ENCODE measurements at places on chromosomes 1 and 21.

- DNase-seq: no peak
Measured at GRCh38 chr1:21337454-21337927, 47.2 kb upstream of the ECE1 start.

- no peak for DNase-seq
Measured at GRCh38 chr1:13663969-13664368, 36.0 kb upstream of the PRDM2 start.

DNA sequence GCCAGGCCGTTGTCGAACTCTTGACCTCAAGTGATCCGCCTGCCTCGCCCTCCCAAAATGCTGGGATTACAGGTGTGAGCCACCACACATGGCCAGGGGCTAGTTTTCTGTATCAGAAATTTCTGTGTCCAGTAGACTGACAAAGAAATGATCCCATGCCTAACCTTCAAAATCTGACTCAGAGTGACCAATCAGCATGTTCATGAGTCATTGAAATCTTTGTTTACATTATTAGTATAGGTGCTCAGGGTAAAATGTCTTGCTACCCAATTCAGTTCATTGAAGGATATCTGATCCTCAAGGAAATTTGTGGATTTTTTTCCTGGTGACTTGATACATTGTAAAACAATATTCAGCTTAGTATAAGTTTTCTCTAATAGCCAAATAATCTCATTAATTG lies 11.0 kb upstream of the LDLRAD2 start:
- no peak for DNase-seq

DNA sequence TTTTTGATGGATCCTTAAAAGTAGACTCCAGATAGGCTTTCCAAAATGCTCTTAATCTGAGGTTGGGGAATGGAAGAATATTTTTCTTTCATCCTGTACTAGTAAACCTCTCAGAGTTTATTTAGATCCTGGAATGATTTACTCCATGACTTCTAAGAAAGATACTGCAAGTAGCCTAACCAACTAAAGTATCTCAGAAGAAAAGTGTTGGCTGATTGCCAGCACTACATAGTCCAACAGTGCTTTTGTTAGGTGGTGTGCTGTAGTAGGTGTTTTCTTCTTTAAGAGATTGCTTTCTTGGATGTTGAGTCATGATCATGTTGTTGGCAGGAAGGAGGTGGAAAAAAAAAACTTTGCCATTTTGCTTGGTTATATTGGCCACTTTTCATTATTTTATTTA lies 119.8 kb downstream of the OSBPL9 start:
- no peak for DNase-seq

DNA sequence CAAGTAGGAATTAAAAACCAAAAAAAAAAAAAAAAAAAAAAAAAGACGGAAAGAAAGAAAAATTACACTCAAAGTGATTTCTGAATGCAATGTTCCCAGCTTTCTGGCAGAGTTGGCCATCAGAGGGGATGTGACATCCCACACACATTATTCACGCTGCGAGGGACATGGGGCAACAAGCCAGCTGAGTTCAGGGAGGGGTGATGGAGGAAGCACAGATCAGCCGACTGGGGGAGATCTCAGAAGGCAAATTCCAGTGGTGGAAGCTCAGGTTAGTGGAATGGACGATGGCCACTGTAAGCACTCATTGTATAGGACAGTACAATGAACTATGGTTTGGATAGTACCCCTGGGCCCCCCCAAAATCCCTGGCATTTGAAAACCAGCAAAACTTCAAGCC lies 311.9 kb downstream of the PCP4 start:
- DNase-seq: no peak

DNA sequence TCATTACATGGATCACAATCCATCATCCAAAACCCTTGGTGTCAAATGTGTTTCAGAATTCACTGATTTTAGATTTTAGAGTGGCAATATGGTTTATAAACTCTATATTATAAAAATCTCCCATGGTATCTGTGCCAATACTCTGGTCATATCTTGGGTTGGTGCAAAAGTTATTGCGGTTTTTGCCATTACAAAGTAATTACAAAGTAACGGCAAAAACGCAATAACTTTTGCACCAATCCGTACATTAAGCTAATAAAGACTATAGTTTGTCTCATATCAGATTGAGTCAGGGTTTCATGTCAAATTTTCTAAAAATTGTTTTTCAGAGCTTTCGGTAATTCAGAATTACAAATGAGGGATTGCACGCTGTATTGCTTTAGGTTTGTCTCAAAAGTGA lies 23.4 kb upstream of the NTMT2 start:
- DNase-seq: no peak

GRCh38 chr1:24914226-24915069 lies 15.6 kb downstream of the RUNX3 start:
- DNase-seq: no peak

DNA sequence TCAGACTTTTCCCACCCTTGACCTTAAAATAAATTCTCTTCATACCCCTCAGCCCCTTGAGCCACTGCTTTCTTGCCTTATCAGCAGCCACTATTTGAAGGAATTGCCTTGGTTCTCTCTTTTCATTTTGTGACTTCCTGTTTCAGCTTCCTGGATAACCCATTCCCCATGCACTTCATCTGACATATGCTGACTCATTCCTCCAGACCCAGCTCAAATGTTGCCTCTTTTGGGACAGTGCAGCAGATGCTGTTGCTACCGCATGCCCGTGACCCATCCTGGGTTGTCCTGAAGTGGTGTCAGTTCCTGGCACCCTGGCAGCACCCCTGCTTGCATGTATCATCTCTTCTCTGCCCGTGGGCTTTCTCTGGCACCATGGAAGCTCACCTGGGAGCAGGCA lies 496.1 kb downstream of the PTPRU start:
- no peak for DNase-seq

GRCh38 chr1:23356471-23357137 lies 12.5 kb upstream of the HNRNPR start:
- DNase-seq: no peak

DNA sequence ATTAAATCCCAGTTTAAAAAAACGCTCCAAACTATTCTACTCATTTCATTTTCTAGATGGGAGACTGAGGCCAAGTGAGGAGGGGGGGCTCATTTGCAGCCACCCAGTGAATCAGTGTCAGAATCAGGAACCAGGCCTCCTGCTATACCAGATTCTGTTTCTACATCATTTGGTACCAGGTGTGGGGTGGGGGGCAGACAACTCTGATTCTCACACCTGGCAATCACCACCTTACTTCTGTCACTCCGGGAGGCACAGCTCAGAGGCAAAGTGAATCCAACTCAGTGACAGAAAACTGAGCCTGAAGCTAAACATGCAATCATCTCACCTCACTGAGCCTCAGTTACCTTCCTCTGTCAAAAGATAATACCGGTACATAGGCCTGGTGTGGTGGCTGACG lies 23.5 kb upstream of the ID3 start:
- DNase-seq: no peak

DNA sequence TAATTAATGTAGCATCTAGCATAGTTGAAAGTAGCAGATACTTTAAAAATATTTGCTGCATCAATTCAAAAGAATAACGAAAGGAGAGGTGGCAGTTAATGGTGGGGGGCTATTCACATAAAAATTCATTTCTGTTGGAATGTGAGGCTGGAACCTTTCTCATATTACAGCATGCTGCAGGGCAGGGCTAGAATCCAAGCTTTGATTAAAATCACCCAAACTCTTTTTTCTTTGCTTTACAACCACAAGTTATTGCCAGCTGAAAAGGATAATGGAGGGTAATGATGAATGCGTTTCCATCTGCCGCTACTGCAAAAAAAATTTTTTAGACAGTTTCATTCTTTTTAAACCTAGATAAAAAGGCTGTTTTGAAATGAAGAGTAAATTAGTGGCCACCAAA lies 9.8 kb downstream of the DISP1 start:
- no peak for DNase-seq

- no peak for DNase-seq
Measured at GRCh38 chr1:74091371-74091770, 106.6 kb downstream of the LRRIQ3 start.

GRCh38 chr1:47780469-47780995 lies 216.7 kb downstream of the TRABD2B start:
- DNase-seq: no peak

- no peak for DNase-seq
Measured at GRCh38 chr1:238832106-238832505, 554.3 kb upstream of the CHRM3 start.

GRCh38 chr21:35517865-35518264 lies 468.8 kb upstream of the RUNX1 start:
- no peak for DNase-seq

- no peak for DNase-seq
Measured at GRCh38 chr1:36008546-36009197, 75.2 kb upstream of the TEKT2 start.

Data from stimulated activated CD8-positive, alpha-beta memory T cell treated with anti-CD3 and anti-CD28 coated beads, Interleukin-4, amount 100 ng/mL, for 48 hours (primary cell).